ENCODE measurements at places on chromosomes 5 and 9.

DNA sequence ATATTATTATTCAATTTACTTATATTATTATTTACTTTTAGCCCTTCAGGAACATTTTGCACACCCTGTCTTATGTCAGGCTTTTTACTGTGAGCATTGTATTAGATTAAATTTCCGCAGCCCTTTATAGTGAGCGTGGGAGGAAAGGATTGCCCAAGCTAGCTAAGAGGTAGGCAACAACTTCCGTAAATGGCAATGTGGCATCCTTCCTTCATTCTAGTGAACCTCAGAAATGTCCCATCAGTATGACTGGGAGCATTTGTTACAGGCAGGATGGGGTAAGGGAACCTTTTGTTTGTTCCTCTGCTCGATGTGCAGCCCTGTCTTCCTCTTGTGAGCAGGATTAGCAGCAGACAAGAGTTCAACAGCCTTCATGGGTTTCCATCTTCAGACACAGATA lies 6.2 kb upstream of the CD180 start:
- no peak for DNase-seq

DNA sequence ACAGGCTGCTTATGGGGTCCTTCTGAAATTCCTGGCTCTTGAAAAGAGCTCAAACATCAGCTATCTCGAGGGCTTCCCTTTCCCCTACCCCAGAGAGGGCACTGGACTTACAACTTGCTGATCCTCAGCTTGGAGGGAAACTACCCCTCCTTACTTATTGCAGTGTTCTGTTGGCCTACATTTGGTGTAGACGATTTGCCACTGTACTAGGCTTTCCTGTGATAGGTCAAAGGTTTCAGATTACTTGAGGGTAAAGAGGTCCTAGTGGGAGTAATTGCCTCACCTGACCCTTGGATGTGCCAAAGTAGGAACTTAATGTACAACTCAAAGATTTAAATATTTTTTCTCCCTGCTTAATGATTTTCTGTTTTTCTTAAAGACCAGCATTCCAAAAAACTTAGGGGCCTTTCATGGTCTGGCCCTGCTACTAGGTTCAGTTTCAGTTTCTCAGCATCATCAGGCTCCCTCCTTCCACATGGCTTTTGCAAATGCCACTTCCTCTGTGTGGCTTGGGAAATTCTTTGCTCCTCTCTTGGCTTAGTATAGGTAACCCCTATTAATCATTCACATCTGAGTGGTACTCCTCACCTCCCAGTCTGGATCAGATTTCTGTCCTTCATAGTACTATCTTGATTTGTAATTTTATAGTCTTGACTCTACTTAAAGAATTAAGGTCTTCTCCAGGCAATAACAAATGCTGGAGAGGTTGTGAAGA lies 32.4 kb downstream of the CYSTM1 start:
- DNase-seq = no peak

DNA sequence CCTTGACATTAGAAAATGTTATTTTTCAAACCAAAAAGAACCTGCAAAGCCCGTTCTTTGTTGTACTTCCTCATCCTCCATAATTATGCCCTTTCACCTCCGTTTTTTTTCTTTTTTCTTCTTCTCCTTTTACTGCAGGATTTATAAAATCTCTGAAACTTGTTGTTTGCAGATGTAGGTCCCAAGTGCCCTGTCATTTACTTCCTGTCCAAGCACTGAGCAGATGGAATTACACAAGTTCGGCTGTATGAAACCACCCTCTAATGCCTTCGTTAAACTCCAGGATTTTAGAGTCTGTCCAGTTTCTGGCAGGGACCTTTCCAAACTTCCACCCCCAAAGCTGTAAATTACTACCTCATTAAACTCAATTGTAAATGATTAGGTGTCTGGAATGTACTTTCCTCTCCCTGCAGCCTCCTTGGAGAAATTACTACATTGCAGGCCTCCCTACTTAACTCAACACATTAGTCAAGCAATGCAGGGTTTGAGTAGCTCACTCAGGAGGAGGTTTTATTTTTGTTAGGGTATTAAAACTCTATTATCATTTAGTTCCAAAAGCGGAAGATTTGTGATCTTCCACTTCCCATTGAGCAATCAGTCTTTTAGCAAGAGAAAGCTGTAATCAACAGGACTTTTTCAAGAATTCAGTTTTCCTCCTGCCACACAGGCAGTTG lies 125.6 kb upstream of the LPAR1 start:
- no peak for DNase-seq

GRCh38 chr5:1167361-1167727 lies 34.1 kb upstream of the SLC6A19 start:
- DNase-seq = no peak

- no peak for DNase-seq
These were observed 7.5 kb downstream of the ALDOB start for GRCh38 chr9:101427957-101428655.

- DNase-seq = no peak
These were observed 153.5 kb upstream of the TNPO1 start for GRCh38 chr5:72662936-72663335.

GRCh38 chr9:14347406-14348122 lies 33.6 kb upstream of the NFIB start:
- DNase-seq = no peak

DNA sequence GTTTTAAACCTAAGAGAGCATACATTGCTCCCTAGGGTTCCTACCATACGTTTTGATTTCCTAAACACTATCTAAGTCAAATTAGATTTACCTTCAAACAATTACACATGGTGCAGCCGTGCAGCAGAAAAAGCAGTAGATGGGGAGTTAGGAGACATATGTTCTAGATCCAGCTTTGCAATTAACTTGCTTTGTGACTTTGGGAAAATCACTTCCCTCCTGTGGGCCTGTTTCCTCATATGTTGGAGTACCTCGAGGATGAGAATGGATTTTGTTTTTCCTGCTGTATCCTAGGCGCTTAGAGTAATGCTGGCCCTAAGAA lies 711 bp downstream of the MRPL50 start:
- DNase-seq = no peak

DNA sequence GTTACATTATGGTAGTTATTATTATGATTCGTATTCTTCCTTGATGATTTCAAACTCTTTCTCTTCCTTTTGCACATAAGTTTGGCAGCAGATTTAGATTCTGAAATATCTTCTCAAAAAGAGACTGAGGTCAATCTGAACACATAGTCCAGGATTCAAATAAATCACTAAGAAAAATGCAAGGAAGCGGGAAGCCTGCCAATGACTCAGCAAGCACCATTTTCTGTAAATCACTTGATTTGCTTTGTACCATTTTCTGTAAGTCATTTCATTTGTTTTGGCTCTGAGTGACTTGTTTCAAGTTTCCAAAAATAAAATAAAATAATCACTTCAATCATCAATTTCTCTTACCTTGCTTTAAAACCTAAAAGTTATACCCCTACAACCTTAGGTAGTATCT lies 24.6 kb upstream of the GLIS3 start:
- no peak for DNase-seq

DNA sequence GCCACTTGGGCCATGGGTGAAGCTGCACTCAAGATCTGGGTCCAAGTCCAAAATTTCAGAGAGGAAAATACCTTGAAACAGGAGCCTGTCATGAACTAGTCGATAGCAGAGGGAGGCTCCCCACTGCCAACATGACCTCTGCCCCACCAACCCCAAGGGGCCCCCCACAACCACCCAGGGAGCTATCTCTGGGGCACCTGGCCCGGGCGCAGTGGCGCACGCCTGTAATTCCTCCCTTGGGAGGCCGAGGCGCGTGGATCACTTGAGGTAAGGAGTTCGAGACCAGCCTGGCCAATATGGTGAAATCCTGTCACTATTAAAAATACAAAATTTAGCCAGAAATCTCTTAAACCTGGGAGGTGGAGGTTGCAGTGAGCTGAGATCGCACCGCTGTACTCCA lies 20.1 kb upstream of the HMCN2 start:
- DNase-seq = no peak

GRCh38 chr9:5352637-5353248 lies 13.1 kb upstream of the RLN1 start:
- DNase-seq = no peak

GRCh38 chr9:129597355-129598088 lies 23.4 kb downstream of the C9orf50 start:
- DNase-seq = no peak

DNA sequence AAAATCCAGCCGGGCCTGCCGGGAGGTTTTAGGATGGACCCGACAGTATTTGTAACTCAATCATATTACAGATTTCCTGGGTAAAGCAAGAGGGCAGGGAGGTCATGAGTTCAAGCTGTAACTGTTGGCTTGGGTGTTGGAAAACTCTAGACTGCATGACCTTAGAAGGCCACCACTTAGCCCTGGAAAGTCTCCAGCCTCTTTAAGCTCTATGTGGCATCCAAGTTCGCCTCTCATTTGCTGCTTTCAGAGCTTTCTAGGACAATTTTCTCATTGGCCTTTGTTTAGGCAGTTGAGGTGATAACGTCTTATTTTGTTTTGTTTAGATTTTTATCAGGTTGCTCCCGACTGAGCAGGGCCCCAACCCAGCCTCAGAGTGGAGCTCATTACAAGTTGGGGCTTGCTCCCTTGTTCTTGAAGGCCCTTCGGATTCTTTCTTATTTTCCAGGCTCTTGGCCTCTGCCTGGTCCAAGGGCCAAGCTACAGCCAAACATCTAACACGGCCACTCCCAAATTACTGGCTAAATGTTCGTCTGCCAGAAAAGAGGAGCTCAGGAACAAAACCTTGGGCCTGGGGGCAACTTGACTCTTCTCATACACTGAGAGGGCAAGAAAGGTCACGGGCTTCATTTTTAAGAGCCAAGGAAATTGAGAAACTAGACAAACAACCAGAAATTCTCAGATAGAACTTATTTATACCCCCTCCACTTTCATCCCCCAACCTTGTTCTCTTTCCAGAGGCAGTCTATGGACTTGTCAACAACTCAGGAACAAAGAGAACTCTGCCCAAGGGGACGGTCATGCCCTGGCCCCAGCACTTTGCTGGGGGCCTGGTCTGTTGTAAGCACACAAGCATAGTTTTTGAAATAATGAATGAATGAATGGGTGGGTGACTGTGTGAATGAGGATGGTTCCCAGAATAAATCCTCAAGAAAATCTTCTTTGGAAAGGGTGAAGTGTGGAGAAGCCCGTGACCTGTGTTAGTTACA lies 526.9 kb downstream of the BNC2 start:
- DNase-seq = no peak

GRCh38 chr9:89204801-89205200 lies 26.2 kb upstream of the SHC3 start:
- no peak for DNase-seq

Data from GM12864 (cell line).